ENCODE measurements at places on chromosomes 2 and 18. TPM values are rescaled to one million over a fixed set of nuclear protein-coding genes. Genes with fewer than 3 reads are reported as not detected.

The PROKR1 gene
- not detected for total RNA-seq

The DSC2 gene
- not detected for total RNA-seq

The ZRANB3 gene
- total RNA-seq, result 3.9 TPM

The UGT1A6 gene
- not detected for total RNA-seq

The FOXI3 gene
- not detected for total RNA-seq

The SMC6 gene
- total RNA-seq, result 14.4 TPM

The CFC1 gene
- not detected for total RNA-seq

DNA sequence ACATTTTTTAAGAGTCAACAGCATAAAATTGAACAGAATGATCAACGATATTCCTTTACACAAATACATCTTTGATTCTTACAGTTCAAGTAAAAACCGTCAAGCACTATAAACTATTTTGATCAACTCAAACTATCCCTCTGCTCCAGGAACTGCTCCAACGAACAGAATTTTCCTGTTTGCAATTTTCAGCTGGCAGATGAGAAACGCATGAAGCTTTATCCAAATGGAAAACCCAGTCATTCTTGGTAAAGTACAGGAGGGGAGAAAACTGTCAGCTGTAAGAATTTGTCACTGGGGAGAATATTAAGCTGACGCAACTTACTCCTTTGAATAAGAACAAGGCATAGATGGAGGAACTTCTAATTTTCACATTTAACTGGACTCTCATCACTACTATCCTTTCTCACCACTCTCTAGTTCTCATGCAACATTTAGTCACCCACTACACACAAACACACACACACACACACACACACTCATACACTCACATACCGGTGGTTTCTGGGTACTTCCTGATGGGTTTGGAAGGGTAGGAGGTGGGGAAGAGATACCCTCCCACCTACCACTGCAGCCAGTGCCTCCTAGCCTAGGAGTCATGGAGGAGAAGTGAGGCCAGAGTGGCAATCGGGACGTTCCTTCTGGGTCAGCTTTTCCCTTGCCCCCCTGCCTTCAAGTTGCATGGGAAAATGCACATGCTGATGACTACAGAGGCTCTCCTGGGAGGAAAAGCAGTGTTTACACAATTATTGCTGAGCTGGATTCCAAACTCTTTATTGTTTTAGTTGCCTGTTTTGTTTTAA, 54.0 kb upstream of the SPATS2L start:
- no peaks in the 10 kb centered on the region for H3K36me3 ChIP-seq
- no peak for DNase-seq
- peaks cover 2% of the 10 kb centered on the region for H3K4me1 ChIP-seq
- H3K27me3 ChIP-seq, result peaks cover 13% of the 10 kb centered on the region
- no peak overlapping the region for H3K27ac ChIP-seq

- H3K36me3 ChIP-seq, result no peaks in the 10 kb centered on the region
- DNase-seq, result no peak
- H3K27ac ChIP-seq, result no peak overlapping the region
- no peaks in the 10 kb centered on the region for H3K4me1 ChIP-seq
- no peaks in the 10 kb centered on the region for H3K27me3 ChIP-seq
These were observed 412.7 kb downstream of the CNTNAP5 start for GRCh38 chr2:124437811-124438210.

GRCh38 chr2:120683081-120683480, 52.6 kb upstream of the GLI2 start:
- H3K27me3 ChIP-seq, result peaks cover 53% of the 10 kb centered on the region
- H3K4me1 ChIP-seq, result peaks cover 3% of the 10 kb centered on the region
- DNase-seq, result no peak
- no peak overlapping the region for H3K27ac ChIP-seq
- H3K4me3 ChIP-seq, result no peak overlapping the region
- H3K36me3 ChIP-seq, result no peaks in the 10 kb centered on the region

DNA sequence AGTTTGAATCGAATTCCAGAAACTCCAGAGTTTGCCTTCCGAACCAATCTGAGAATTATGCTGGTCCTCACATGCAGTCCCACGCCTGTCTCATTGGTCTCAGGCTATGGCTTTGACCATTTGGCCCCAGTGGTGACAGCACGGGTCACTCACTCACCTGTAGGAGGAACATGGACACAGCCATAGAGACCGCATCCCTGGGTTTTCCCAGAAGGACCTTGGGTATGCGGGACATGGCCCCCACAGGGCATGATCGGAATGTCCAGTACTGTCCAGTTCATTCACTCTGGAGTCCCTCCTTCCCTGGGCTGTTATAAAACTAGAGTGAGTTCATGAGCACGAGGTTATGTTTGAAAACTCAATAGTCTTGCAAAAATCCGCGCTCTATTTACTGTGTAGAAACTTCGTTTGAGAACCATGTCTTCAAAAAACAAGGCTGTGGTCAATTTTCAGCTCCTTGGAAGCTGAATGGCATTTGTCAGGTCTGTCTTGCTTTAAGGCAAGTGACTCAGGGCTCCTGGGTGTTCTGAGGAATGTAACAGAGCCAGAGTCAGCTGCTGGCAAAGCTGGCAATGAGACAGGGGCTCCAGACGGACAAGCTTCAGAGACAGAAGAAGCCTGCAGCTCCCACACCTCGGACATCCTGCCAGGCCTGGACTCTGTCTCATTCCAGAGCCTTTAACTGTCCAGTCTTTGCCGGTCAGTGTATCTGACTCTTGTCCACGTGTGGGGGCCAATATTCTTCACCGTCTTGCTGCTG, 86.7 kb upstream of the TMEM18 start:
- H3K4me3 ChIP-seq, result no peak overlapping the region
- peaks cover 8% of the 10 kb centered on the region for H3K4me1 ChIP-seq

GRCh38 chr2:159010963-159011362, 42.5 kb downstream of the TANC1 start:
- H3K27me3 ChIP-seq, result no peaks in the 10 kb centered on the region
- no peak overlapping the region for H3K4me3 ChIP-seq
- DNase-seq, result no peak
- H3K4me1 ChIP-seq, result peaks cover 5% of the 10 kb centered on the region

GRCh38 chr2:113089916-113090315, 22.1 kb downstream of the IL1F10 start:
- peaks cover 7% of the 10 kb centered on the region for H3K36me3 ChIP-seq
- no peak overlapping the region for H3K27ac ChIP-seq
- H3K4me3 ChIP-seq, result no peak overlapping the region
- DNase-seq, result no peak
- H3K27me3 ChIP-seq, result peaks cover 8% of the 10 kb centered on the region

- H3K4me1 ChIP-seq, result no peaks in the 10 kb centered on the region
- no peak for DNase-seq
- H3K27ac ChIP-seq, result no peak overlapping the region
- no peak overlapping the region for H3K4me3 ChIP-seq
These were observed 4.2 kb upstream of the ALPP start for GRCh38 chr2:232374356-232374755.

- no peaks in the 10 kb centered on the region for H3K27me3 ChIP-seq
- no peak overlapping the region for H3K4me3 ChIP-seq
- DNase-seq, result no peak
- H3K36me3 ChIP-seq, result no peaks in the 10 kb centered on the region
- H3K4me1 ChIP-seq, result no peaks in the 10 kb centered on the region
- no peak overlapping the region for H3K27ac ChIP-seq
These were observed 781.4 kb upstream of the GYPC start for GRCh38 chr2:125874564-125874963.

DNA sequence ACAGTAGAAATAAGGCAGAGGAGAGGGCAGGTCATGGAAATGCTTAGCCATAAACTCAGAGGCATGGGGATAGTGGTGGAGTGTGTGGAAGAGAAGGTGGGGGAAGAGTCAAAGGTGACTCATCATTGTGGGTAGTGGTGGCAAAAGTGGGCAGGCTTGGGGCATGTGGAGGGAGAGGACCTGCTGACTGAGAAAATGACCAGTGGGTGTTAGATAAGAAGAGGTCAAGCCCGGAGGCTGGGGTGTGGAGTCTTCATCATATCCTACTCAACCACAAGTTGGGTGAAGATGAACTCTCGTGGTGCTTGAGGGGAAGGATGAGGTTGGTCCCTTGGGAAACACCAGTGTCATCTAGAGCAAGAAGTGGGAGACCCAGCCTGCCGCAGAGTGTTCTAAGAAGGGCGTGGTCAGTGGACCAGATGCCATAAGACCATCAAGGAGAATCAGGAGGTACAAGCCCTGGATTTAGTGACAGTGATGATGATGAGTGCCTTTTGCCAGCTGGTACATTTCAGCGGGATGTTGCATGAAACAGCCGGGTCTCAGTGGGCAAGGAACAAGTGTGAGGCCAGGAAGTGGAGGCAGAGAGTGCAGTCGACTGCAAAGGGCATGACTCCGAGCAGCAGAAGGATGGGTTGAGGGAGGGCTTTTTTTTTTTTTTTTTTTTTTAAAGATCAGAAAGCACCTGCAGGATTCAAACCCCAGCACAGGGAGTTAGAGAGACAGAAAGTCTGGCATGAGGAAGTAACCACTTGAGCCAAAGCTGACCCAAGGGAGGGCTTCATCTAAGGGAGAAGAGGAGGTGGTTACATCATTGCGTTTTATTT, 122.6 kb upstream of the SPRED2 start:
- no peak overlapping the region for H3K27ac ChIP-seq
- H3K27me3 ChIP-seq, result peaks cover 55% of the 10 kb centered on the region
- H3K36me3 ChIP-seq, result peaks cover 4% of the 10 kb centered on the region
- DNase-seq, result no peak
- H3K4me3 ChIP-seq, result no peak overlapping the region

DNA sequence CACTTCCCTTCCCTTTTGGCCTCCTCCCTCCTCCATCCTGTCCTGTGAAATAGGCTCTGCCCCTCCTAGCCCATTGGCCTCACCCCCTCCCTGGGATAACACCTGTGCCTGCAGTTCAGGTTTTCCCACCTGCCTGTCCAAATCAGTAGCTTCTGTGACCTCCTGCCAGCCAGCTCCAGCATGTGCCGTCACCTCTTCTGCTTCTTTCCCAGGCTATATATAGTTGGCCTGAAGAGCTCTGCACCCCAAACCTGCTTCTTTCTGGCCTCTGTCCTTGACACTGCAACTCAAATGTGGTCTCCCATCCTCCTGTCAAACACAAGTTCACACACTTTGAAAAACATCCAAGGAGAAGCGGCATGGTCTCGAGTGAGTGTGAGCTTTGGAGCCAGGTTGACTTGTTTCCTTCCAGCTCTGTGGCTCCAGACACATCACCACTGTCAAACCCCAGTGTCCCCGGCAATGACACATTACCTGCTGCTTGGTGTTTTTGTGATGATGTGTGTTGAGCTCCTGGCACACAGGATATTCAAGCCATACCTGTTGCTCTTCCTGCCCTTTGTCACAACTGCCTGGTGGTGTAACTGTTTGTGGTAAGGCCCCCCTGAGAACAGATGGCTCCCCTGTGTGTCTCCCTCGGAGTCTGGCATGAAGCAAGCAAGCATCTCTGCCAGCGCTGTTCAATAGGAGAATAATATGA, 143.6 kb upstream of the DAPL1 start:
- peaks cover 2% of the 10 kb centered on the region for H3K36me3 ChIP-seq
- H3K4me1 ChIP-seq, result no peaks in the 10 kb centered on the region
- H3K27me3 ChIP-seq, result no peaks in the 10 kb centered on the region
- H3K4me3 ChIP-seq, result no peak overlapping the region
- no peak overlapping the region for H3K27ac ChIP-seq

GRCh38 chr2:120570001-120570400, 165.7 kb upstream of the GLI2 start:
- H3K4me3 ChIP-seq, result no peak overlapping the region
- H3K27me3 ChIP-seq, result peaks cover 35% of the 10 kb centered on the region
- peaks cover 2% of the 10 kb centered on the region for H3K4me1 ChIP-seq
- no peaks in the 10 kb centered on the region for H3K36me3 ChIP-seq

DNA sequence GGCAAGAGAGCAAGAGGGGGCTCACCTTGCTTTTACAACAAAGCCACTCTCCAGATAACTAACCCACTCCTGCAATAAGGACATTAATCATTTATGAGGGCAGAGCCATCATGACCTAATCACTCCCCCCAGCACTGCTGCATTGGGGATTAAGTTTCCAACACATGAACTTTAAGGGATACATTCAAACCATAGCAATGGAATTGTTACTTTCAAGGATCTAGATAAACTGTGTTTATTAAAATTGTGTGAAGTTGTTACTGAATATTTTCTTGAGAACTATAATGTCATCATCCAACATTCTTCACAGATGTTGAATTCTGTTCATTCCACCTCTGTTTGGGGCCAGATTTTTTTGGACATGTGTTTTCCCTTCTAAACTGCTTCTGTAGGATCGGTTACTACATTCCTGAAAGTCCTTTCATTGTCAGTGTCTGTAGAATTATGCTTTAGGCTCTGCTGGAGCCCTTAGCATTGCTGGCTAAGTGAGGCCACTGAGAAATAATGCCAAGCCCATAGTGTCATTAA, 50.4 kb downstream of the SPATS2L start:
- no peak overlapping the region for H3K27ac ChIP-seq
- H3K4me1 ChIP-seq, result no peaks in the 10 kb centered on the region
- DNase-seq, result no peak

DNA sequence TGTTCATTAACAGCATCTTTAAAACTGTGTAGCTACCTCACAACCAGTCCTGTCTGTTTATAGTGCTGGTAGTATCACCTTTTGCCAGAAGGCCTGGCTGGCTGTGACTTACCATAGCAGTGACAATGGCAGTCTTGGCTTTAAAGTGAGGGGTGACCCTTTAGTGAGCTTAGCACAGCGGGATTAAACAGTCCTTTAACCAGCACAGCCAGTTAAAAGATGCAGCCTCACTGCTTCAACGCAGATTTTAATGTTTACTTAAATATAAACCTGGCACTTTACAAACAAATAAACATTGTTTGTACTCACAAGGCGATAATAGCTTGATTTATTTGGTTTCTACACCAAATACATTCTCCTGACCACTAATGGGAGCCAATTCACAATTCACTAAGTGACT, 7.0 kb downstream of the RRM2 start:
- peaks cover 5% of the 10 kb centered on the region for H3K36me3 ChIP-seq
- H3K27me3 ChIP-seq, result peaks cover 10% of the 10 kb centered on the region
- H3K27ac ChIP-seq, result peak overlapping the region; percentile 57
- DNase-seq, result no peak
- no peak overlapping the region for H3K4me3 ChIP-seq

DNA sequence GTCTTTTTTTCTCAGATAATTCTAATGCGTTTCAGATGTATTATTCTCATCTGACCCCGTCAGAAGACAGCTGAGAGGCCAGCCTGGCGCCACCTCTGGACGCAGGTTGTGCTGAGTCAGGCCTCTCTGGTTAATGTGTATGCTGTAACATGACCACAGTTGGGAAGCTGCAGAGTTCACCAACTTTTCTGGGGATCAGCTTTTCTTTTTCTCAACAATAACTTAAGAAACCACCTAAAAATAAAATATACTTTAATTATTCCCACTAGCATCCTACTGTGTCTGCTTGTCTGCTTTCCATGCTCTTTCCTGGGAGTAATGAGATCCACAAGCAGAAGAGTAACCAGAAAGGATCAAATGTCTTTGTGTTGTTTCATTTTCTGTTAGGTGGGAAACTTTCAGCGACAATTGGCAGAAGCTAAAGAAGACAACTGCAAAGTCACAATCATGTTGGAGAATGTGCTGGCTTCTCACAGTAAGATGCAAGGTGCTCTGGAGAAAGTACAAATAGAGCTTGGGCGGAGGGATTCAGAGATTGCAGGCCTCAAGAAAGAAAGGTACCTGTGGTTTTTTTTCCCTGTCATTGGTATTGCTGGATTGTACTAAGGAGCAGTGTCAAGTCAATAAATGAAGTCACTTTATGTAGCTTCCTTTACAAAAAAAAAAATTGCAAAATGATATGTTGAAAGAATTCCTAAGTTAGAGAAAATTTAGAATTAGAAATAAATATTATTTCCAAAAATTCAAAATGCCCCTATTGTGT, 79.8 kb downstream of the CCDC150 start:
- H3K27ac ChIP-seq, result no peak overlapping the region
- no peak for DNase-seq
- H3K27me3 ChIP-seq, result no peaks in the 10 kb centered on the region
- no peak overlapping the region for H3K4me3 ChIP-seq
- no peaks in the 10 kb centered on the region for H3K36me3 ChIP-seq
- H3K4me1 ChIP-seq, result peaks cover 2% of the 10 kb centered on the region
